ENCODE measurements at places on chromosomes 5 and 9. TPM values are rescaled to one million over a fixed set of nuclear protein-coding genes. Genes with fewer than 3 reads are reported as not detected.

Gene OR1Q1
- not detected for polyA plus RNA-seq

Gene QRFP
- 0.37 TPM for polyA plus RNA-seq

Gene TAS2R1
- not detected for polyA plus RNA-seq

Gene UBAP2
- polyA plus RNA-seq: 15.1 TPM

Gene DIPK1B
- polyA plus RNA-seq: 12.1 TPM

Gene COL27A1
- 0.45 TPM for polyA plus RNA-seq

Gene RARS1
- polyA plus RNA-seq: 54.8 TPM

Gene SPATA31C1
- polyA plus RNA-seq: 0.13 TPM

Gene SHC3
- 1.5 TPM for polyA plus RNA-seq

Gene GRXCR2
- not detected for polyA plus RNA-seq

Gene PLCXD3
- 0.27 TPM for polyA plus RNA-seq
